IPS DF 6.9 (cell line): ENCODE measurements at places on chromosomes 5 and 9.

GRCh38 chr5:57710126-57710525 is 227.5 kb upstream of the ACTBL2 start:
- DNase-seq = no peak

DNA sequence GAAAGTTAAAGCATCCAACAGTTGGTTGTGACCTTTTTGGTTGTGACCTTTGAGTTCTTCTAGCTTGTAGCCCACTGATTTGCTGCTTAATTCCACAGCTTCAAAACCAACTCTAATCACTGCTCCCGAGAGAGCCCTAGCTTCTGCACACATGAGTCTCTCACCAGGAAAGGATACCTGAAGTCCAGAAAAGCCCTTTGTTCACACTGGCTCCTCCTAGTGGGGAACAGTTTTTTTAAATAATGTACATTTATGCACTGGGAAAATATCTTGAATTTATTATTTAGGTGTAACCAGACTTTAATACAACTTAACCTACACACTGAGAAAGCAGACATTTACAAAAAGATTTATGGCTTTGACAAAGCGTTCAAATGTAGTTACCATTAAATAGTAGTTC is 120.2 kb upstream of the CCDC152 start:
- DNase-seq = no peak

DNA sequence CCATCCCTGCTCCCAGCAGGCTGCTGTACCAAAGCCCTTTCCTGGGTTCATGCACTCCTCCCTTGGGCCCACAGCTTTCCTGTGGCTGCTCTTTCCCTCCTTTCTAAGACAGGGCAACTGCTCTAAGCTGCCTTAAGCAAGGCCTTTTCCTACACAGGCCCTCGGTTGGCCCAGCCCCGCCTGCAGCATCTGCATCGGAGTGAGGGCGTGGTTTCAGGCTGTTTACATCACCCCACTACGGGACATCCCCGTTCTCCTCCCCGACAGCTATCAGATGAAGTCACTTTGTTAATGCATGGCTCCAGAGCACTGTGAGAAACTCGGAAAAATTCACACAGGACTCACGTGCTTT is 3.4 kb downstream of the DPH7 start:
- no peak for DNase-seq

- DNase-seq = no peak
These were observed 30.6 kb upstream of the ASS1 start for GRCh38 chr9:130414081-130414731.

DNA sequence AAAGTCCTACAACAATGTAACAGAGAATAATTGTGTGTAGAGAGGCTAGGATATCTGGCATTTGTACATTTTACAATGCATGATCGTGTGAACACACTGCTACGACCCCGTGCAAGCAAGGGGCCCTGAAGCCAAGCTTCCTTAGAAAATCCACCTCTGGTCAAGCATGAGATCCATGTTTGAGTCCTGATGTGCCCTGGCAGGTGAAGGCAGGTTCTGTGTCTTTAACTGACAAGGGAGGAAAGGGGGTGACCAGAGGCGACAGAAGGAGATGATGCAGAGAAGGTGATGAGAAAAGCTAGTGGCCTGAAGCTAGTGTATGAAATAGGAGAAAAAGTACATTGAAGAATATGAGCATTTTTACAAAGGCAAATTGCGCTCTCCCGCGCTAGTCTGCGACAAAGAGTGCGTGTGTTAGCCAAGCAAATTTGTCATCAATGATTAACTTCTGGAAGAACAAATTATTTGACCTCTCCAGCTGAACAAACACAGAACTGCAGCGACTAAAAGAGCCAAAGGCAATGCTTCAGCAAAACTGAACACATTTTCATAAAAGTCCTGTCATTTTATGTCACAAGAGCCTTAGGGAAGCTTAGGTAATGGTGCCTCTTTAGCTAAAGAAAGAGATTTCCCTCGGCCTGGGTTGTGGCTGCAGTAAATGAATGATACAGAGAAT is 101.7 kb upstream of the DAPK1 start:
- no peak for DNase-seq

DNA sequence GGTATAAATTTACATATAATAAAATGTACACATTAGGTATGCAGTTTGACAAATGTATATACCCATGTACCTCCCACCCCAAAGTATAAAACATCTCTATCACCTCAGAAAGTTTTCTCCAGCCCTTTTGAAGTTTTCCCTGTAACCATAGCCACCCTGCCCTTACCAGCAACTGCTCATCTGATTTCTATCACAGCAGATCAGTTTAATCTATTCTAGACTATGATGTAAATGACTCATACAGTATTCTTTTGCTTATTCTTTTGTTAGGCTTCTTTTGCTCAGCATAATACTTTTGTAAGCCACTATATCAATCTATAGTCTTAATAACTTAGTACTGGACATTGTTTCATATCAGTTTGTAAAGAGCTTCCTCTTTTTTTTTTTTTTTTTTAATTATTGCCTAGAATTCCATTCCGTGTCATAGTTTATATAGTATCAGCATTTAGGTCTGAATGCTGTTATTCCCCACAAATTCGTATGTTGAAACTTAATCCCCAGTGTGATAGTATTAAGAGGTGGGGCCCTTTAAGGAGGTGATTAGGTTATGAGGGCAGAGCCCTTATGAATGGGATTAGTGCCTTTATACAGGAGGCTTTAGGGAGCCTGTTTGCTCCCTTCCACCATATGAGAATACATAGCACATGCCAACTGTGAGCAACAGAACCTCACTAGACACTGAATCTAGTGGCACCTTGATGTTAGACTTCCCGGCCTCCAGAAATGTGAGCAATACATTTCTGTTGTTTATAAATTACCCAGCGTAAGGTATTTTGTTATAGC is 20.3 kb downstream of the MELK start:
- DNase-seq = no peak

- DNase-seq = no peak
These were observed 224.7 kb downstream of the FSTL4 start for GRCh38 chr5:133387621-133388020.

- no peak for DNase-seq
These were observed 447.8 kb downstream of the MED10 start for GRCh38 chr5:5930561-5930960.

GRCh38 chr5:3024126-3024525 is 272.6 kb upstream of the IRX2 start:
- no peak for DNase-seq

DNA sequence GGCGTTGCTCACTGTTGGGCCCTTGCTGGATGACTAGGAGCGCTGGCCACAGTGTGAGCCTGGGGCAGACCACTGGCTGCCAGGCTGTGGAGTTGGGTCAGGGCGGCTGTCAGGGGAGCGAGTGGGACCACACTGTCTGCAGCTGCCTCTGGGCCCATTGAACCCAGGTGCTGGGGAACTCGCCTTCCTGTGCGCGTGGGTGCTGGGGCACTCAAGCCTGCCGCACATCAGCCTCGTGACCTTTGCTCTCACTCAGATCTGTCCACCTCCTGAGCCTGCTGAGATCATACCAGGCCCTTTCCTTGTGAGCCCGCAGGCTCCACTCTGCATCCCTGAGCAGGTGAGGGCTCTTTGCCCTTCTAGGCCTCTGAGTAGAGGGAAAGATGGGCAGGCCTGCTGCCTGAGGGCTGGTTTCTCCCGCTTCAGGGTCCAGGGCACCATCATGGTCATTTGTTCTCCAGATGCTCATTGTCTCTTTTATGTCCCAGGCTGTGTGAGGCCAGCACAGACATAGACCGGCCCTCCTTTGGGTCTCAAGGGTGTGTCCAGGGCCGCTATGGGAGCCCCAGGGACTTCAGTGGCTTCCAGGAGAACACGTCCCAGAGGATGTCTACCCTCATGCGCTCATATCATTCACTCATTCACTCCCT is 26.5 kb downstream of the WNK2 start:
- DNase-seq = no peak

DNA sequence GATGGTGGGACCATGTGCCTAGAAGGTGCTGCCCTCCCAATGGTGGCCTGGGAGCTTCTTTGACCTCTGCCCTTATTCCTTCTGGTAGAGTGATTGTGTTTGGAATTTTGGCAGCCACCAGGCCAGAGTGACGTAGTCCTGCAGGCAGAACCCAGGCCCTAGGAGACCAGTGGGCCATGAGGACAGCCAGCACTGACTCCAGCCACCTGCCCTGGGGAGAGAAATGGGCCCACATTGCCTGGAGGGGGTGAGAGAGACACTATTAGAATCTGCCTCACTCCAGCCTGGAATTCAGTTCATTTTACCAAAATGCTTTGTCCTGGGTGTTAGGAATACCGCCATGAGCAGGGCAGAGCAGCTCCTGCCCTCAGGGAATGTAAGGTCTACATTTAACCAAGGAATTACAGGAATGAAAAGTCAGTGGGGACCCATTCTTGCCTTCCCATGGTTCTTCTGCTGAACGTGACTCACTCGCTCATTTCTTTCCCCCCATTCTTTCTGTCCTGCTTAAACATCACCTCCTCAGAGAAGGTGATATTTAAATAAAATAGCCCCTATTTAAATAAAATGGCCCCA is 5.5 kb upstream of the COL27A1 start:
- DNase-seq = no peak

DNA sequence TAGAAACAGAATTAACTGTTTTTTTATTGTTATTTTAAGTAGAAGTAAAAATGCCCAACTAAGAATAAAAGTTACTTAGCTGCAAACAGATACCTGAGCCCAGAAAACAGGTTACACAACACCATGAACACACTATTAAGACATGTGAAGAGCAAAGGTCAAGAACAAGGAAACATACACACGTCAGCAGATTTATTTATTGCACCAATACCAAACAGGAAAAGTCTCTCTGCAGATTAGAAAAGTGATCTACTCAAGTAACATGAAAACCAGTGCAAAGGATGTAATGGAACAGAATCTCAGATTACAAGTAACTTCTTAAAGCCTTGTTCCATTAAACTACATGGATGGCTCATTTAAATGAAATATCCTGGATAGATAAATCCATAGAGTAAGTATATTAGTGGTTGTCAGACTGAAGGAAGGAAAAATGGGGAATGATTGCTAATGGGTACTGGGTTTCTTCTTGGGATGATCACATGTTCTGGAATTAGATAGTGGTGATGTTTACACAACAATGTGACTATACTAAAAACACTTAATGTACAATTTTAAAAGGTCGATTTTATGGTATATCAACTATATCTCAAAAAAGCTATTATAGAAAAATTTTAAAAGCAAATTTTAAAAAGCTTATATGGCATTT is 6.1 kb downstream of the SAR1B start:
- DNase-seq = no peak

- DNase-seq = no peak
These were observed at the start of gene PHF19 for GRCh38 chr9:120876842-120877240. Gene PHF19, minus strand, starts transcription at chr9:120877188. Its CDS starts 2,447 bp downstream, at chr9:120874741.

DNA sequence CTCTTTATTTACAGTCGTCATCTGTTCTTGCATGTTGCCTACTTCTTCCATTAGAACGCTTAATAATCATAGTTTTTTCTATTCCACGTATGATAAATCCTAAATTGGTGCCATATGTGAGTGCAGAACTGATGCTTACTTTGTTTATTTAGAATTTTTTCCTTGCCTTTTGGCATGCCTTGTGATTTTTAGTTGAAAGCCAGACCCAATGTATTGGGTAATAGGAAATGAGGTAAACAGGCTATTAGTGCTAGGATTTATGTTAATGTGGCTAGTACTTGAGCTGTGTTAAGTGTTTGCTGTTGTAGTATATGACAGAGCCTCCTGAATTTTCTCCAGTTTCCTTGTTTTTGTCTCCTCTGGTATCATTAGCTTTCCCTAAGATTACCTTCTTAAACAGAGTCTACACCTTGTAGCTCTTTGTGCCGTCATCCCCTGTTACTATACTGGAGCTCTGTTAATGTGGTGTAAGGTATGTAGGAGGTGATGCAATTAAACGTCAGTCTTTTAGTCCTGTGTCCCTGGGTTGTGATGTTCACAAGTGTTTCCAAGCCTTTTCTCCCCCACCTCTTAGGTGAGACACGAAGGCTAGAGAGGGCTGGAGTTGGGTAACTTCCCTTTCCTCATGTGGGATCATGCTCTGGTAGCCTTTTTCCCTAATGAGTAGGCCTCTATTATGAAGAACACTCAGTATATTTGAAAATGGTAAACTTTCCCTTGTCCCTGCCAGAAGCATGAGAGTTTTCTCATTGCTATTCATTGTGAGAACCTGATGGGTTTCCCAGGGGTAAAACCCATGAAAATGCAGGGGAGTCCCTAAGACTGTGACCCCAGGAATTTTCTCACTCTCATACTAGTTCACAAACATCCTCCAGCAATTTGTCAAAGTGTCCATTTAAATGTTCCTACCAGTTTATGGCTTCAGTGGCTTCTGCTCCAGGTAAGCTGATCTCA is 21.2 kb downstream of the SPATA31D3 start:
- no peak for DNase-seq

DNA sequence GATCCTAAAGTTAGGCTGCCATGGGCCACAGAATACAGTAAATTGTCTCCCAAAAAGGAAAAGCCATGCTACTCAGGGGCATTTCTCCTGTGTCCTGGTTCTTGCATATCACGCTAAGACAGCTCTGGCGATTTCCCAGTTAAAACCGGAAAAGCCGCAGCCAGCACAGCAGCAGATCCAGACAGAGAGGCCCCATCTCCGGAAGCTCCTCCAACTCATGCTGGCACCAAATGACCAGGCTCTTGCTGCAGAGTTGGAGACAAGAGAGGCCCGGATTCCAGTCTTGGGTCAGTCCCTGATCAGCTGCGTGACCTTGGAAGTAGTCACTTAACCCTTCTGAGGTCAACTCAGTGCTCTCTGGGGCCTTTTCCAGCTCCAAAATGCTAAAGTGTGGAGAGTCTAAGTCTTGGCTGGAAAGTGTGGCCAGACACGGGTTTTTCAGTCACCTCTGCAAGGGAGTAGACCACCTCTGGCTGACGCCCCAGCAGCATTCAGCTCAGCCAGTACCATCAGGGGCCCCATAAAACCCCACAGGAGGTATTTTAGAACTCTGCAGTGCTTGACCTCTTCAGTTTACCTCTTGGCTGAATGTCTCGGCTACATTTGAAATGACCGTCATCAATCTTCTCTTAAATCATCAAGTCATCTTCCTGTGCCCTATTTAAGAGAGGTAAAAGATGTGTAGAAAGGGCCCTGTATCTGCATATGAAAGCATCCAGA is 16.2 kb downstream of the GDNF start:
- no peak for DNase-seq

- DNase-seq = no peak
These were observed 811.6 kb downstream of the TLE4 start for GRCh38 chr9:80383331-80383730.

- no peak for DNase-seq
These were observed 779.3 kb upstream of the WWC1 start for GRCh38 chr5:167512111-167512510.

DNA sequence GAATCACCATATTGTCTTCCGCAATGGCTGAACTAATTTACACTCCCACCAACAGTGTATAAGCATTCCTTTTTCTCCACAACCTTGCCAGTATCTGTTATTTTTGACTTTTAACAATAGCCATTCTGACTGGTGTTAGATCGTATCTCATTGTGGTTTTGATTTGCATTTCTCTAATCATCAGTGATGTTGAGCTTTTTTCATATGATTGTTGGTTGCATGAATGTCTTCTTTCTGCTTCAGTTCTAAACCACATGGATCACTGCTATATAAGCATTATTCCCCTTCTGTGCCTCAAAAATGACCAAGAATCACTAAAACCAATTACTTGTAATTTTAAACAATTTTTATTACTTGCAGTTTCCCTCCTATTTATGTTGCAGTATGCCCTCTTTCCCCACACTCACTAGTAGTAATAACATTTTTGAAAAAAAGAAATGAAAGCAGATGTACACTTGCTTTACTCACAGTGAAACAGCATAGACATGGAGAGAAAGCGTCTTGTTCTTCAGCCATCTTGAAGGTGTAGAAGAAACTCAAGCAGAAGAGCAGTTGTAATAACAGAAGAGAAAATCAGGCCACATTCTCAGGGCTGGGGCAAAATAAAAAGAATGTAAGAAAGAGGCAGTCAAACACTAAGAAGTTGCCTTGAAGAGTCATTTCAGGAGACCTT is 4.5 kb upstream of the TMEM252 start:
- DNase-seq = no peak
